ENCODE measurements at places on chromosomes 5 and 9.

DNA sequence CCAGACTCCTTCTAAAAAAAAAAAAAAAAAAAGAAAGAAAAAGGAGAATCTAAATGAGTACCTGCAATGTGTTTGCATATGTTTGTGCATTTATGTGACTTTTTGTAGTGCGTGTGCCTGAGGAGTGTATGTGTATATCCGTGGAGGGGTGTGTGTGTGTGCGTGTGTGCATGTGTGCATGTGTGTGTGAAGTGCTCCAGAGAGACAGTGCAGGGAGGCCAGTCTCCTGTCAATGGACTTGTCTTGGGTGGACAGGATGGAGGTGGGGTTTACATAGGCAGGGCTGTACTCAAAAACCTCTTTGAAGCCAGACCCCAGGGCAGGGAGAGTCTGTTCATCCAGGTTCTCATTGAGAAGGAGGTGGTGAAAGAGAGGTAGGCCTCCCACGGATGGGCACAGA is 87.1 kb upstream of the MVB12B start:
- DNase-seq, result no peak

GRCh38 chr5:158917731-158918130 is 182.0 kb downstream of the EBF1 start:
- no peak for DNase-seq

DNA sequence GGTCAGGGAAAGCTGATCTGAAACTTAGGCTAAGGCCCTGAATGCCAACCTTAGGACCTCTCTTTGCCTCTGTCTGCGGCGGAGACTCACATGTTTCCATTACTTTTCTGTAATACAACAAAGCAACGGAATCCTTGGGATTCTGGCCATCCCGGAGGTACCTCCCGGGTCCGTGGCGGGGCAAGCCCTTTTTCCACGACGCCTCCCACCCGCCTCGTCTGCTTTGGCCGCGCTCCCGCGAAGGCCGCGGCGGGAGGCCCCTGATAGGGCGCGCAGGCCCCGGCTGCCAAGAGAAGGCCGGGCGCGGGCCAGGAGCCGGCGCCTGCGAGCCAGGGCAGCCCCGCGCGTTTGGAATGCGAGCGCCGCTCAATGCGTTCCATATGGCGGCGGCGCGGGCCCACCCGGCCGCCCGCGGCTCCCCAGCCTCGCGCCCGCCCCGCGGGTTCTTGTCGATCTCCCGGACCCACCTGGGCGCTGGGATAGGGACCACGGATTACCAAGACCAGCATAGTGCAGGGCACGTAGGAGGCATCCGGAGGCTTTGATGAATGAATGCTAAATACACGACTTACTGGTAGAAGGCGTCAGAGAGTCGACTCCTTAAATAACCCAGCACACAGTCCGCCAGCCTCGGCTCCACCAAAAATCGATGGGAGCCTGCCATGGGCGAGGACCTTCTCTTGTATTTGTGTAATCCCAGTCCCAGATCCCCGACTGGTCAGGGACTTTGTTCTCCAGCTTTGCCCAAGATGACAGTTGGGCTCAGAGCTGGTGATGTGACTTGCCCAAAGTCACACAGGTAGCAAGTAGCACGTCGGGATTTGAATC is 17.5 kb upstream of the PHF19 start:
- no peak for DNase-seq

DNA sequence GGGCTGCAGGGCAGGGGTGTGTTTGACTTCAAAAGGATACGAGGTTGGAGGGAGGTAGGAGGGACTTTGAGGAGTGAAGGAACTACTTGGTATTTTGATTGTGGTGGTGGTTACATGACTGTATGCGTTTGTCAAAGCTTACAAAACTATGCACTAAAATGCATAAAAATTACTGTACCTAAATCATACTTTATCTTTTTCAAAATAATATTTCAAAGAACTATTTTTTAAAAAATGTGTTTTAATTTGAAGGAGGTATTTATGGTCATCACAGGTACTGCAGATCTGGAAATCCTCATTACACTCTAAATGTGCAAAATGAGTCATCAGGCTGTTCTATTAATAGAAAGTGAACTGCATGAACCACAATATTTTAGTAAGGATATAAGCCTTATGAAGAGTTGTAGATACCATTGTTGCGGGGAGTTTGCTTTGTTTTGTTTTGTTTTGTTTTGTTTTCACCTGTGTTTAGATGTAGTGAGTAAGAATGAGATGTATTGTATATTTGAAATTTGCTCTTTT is 116.9 kb downstream of the ARRDC3 start:
- no peak for DNase-seq

DNA sequence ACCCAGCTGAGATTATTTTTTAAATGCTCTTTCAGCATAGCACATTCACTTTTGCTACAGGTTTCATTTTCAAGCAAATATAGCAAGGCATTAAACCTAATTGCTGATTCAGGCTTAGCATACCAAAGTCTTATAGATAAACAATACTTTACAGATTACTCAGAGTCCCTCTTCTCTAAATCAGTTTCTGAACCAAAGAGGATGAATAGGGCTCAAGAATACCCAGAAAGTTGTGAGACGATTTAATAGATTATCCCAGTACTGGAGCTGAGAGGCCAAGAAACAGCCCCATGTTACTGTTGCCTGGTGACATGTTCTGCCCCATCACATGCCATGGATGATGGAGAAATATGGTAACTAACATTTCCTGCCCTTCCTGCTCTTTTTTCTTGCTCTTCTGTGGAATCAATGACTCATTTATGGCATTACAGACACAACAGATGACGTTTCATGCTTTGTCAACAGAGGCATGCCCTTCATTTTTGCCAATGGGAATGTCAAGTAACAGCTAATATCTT is 18.1 kb upstream of the SSBP2 start:
- DNase-seq, result peak; percentile 80

- DNase-seq, result peak; percentile 51
Observed at GRCh38 chr9:98899408-98900056, 44.2 kb upstream of the COL15A1 start.

GRCh38 chr5:179699616-179700237 is 960 bp downstream of the CANX start:
- no peak for DNase-seq

DNA sequence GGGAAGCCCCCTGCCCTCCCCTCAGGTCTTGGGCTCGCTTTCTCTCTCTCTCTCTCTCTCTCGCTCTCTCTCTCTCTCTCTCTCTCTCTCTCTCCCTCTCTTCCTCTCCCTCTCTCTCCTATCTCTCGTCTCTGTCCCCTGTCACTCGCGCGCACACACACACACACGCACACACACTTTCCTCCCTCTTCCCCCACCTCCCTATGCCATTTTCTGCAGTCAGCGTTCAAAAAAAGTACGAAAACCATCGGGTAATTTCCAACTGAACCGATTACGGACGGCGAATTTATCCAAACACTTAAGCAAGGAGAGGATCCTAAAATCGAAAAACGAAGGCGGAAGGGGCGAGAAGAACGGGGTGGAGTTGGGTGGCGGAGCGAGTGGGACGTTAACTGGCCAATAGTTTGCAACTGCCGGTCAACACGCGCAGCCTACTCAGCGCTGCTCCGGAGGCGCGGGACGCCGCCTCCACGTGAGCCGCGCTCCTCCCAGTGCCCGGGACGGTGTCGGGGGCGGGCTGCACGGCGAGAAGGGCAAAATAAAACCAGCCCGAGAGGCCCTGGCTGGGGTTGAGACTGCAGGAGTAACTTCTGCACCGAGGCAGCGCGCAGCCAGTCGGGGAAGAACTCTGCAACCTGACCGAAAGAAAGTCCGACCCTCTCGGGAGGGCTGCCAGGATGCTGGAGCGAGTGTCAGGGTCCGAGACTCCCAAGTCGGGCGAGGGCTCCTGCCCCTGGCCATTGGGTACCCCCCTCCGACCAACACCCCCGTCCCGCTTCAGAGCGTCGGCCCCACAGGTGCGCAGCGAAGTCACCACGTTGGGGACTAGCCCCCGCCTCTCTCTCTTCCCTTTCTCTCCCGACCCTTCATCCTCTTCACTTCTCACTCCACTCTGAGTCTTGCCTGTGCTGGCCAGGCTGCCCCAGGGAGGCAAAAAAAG is 24.9 kb upstream of the ELAVL2 start:
- no peak for DNase-seq

GRCh38 chr9:133528876-133529241 is 4.1 kb upstream of the MYMK start:
- no peak for DNase-seq

GRCh38 chr5:59390989-59391388 is 502.5 kb downstream of the PDE4D start:
- no peak for DNase-seq

GRCh38 chr5:35246900-35247647 is 16.8 kb upstream of the PRLR start:
- no peak for DNase-seq

- no peak for DNase-seq
Observed at GRCh38 chr9:94874316-94874715, 147.8 kb downstream of the AOPEP start.

DNA sequence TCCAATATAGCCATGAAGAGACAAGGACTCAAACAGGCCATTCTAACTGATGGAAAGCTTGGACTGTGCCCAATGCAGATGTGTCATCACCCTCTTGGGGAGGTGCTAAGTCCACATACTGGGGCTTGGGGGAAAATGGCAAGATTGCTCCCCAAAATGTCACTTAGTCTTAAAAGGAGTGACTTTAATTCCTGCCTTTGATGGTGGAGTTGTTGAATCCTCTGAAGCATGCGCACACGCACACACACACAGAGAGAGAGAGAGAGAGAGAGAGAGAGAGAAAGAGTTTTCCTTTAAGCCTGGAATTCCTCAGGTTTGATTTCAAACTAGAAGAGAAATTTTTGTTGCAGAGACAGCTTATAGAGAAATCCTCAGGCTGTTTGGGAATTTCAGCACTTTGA is 161.9 kb upstream of the GAS1 start:
- no peak for DNase-seq

- DNase-seq, result peak; percentile 65
Observed at GRCh38 chr5:33810491-33811120, 81.2 kb downstream of the ADAMTS12 start.

GRCh38 chr5:150131978-150132694 is 23.5 kb downstream of the PDGFRB start:
- no peak for DNase-seq

- no peak for DNase-seq
Observed at GRCh38 chr5:139392678-139393496, 2.0 kb downstream of the PROB1 start.

GRCh38 chr5:136042665-136043121 is 13.9 kb downstream of the TGFBI start:
- no peak for DNase-seq

DNA sequence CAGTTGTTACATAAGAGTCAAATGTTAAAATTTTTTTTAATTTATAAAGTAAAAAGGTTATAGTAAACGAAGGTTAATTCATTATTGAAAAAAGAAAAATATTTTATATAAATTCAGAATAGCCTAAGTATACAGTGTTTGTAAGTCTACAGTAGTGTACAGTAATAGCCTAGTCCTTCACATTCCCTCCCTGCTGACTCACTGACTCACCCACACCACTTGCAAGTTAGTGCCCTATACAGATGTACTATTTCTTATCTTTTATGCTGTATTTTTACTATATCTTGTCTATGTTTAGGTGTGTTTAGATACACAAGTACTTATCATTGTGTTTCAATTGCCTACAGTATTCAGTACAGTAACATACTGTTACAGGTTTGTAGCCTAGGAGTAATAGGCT is 57.6 kb downstream of the MAMDC2 start:
- no peak for DNase-seq

DNA sequence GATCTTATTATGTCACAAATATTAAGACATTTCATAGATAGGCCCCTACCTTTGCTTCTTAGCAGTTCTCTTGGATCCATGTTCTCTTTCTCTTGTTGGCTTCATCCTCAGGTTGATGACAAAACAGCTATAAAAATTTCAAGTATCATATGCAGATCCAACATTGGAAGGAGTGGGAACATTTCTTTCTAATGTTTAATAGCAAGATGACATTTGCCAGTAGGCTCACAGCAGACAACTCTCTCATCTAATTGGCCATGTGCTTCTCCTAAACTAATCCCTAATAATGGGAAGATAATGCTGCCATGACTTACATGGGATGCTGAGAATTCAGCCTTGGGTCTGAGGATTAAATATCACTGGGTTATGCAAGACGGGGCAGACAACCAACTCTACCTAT is 485.5 kb upstream of the SEMA6A start:
- no peak for DNase-seq

GRCh38 chr5:9209846-9210492 is 335.9 kb downstream of the SEMA5A start:
- no peak for DNase-seq

DNA sequence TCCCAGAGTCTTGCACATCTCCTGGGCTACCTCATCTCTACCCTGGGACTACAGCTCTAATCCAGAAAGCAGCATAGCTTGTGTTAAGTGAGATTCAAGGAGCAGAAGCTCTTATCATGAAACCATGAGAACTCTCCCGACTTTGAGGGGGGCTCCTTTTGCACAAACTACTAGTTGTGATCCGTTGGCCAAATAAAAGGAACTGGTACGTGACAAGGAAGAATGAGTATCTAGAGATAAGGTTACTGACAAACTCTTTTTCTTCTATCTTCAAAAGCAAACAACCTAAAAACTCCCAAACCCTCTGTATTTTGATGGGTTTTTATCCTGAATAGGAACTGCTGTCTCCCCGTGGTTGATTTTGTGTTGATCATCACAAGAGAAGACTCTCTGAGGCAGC is 168.5 kb downstream of the SLC24A2 start:
- no peak for DNase-seq

- DNase-seq, result no peak
Observed at GRCh38 chr5:34977934-34978613, 48.7 kb downstream of the DNAJC21 start.

DNA sequence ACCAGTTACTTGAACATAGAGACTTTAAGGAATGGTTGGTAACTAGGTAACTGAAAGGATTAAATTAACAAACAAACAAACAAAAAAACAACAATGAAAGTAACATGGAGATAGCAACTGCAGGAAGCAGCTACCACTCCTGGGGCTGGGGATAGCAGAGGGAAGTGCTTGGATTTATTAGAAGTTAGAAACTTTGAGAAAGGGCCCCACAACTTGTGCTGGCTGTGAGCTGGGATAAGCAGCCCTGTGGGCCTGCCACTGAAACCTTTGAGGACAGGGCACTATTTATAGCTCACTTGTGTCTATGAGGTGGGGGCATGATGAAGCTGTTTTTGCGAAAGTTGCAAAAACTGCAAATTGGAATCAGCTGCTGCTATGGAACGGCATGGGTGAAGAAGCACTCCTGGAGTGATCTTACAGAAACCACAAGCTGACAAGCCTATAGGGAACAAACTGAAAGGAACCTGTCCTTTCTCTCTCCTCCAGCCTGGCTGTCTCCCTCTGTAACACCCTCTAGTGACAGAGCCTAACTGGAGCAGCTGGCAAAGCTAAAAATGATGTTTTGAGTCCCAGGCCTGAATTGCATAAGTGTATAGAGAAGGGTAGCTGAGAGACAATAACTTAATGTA is 91.4 kb upstream of the RANBP6 start:
- no peak for DNase-seq

DNA sequence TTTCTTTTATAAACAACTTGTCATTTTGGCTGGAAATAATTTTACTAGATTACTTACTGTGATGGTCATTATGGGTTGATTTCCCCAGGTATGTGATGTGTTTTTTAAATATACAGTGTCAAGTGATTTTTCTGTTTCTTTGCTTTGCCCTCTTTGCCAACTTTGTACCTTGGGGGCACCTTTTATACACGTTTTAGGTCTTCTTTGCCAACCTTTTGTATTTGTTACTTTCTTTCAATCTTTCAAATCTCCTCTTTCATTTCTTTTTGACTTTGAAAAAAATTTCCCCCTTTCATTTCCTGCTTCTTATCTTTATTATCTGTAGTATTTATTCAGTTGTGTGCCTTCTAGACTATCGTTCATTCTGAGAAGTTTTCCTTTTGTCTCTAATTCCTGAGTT is 65.4 kb upstream of the DHFR start:
- DNase-seq, result no peak

GRCh38 chr5:142024771-142025304 is 12.0 kb upstream of the GNPDA1 start:
- peak; percentile 36 for DNase-seq
